EH (cell line): ENCODE measurements at places on chromosomes 7 and 10.

DNA sequence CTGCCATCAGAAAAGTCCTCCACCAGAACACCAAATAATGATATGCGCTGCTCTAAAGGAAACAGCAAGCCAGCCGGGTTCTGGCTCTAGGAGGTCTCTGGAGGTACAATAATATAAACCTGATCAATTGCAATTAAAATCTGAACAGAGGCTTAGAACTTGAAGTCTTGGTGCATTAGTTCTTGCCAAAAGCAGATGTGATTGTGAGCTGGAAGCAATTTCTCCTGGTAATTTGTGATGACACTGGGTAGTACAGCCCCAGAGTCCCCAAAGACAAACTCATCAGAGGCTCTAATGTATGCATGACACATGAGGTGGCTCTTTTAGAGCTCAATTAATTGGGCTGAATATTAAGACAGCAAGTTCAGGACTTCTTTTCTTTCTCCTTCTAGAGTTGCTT, 3.3 kb downstream of the ETV1 start:
- DNase-seq = no peak

DNA sequence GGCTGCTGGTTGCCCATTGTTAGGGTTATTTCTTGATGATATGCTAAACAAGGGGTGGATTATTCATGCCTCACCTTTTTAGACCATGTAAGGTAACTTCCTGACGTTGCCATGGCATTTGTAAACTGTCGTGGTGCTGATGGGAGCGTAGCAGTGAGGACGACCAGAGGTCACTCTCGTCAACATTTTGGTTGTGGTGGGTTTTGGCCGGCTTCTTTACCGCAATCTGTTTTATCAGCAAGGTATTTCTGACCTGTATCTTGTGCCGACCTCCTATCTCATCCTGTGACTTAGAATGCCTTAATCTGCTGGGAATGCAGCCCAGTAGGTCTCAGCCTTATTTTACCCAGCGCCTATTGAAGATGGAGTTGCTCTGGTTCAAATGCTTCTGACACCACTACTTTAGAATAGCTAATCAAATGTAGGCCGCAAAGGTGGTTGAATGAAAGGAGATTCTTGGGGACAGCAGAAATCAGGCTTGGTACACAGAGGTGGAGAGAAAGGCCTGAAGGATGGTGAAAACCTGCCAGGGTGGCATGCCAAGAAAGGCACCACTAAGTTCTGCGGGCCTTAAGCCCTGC, 17.9 kb upstream of the SMO start:
- no peak for DNase-seq

- no peak for DNase-seq
Measured at GRCh38 chr7:152894295-152895170, 135.0 kb downstream of the ACTR3B start.

DNA sequence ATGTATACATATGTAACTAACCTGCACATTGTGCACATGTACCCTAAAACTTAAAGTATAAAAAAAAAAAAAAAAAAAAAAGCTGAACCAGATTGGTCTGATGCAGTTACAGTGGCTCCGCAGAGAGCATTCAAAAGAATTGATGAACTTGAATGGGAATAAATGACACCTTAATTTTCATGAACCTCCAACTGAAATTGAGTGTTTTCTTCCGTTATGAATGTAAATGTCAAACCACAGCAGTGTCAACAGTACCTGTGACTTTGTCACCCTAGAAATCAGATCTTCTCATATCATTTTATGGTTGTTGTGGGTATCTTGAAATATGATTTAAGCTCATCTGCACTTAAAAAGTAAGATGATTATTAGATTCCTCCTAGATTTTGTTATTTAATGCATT, 32.7 kb upstream of the SRGN start:
- no peak for DNase-seq

- peak; percentile 59 for DNase-seq
Measured at GRCh38 chr7:107744345-107744750, 406 bp downstream of the CBLL1 start.

DNA sequence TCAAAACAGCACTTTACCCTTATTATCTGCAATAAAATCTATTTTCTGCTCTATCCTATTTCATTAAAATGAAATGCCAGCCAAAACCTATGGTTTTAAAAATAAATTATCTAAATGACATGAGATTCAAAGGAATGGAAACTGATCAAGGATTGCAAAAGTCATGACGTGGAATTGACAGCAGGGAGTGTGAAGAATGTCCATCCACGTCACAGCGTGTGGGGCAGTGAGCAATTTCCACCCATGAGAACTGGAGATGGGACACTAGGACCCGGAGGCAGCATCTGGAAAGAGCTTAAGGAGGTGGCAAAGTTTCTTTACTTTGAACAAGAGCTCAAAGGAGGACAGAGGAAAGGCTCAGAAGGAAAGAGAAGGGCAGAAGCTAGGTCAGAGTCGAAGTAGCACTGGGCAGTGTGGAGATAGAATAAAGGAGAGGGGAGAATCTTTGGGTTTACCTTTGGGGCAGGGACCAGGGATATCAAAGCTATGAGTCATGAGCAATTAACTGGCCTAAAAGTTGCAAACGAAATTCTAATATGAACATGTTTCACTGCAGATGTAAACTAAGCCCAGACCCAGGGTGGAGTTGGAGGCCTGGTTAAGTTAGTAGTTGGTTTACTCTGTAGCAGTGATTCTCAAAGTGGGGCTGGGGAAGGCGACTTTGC, 24.9 kb upstream of the STK17A start:
- no peak for DNase-seq

DNA sequence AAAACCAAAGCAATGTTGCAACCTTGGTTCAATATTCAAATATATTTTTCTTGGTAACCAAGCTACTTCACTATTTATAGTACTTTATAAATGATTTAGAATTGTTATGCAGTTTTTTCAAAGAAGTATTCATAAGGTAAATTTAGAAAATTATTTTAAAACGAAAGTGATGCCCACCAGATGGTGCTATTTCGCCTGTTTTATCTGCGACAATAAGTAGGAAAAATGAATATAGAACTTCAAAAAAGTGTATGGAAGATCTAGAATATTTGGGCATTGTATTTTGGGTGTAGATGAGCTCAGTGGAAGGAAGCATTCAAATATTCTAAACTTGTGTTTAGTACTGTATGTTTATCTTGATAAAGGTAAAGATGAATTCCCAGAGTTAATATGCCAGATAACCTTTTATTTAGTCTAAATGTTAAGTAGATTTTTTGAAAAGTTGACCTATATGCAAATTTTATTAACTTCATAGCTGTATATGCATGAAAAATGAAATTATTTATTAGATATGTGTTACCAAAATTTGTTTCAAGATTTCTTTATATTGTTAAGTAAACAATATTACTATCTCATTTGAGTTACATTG, 93.2 kb downstream of the ADK start:
- DNase-seq = peak; percentile 55

DNA sequence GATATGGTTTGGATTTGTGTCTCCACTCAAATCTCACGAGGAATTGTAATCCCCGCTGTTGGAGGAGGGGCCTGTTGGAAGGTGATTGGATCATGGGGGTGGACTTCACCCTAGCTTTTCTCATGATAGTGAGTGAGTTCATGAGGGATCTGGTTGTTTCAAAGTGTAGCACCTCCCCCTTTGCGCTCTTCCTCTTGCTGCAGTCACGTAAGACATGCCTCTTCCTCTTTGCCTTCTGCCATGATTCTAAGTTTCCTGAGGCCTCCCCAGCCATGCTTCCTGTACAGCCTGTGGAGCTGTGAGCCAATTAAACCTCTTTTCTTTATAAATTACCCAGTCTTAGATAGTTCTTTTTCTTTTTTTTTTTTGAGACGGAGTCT, 17.1 kb downstream of the CDNF start:
- no peak for DNase-seq

DNA sequence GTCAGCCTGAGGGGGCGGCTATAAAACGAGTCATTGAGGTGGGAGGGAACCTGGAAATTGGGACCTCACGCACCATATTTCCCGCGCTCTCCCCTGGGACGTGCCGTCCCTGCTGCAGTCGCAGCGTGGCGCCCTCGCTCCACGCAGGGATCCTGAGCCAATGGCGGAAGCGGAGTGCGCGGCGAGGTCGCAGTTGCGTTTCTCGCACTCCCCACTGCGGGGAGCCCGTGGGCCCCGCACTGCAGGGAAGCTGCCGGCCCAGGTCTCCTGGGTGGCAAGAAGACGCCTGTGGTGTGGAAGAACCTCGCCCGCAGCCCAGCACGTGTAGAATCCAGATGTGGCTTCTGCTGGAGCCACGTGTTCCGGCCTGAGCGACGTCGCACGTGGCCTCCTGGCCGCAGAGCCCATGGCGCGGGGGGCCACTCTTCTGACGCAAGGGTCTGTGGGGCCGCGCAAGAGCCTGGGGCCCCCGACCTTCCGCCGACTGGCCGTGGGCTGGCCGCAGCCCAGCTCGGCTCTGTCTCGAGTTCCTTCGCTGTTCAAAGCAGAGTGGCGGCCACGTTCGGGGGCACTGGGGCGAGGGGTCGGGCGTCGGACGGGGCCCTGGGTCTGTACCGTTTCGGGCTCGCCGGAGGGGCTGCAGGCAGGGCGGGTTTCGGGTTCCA, 26.4 kb downstream of the HIF1AN start:
- DNase-seq = peak; percentile 64

DNA sequence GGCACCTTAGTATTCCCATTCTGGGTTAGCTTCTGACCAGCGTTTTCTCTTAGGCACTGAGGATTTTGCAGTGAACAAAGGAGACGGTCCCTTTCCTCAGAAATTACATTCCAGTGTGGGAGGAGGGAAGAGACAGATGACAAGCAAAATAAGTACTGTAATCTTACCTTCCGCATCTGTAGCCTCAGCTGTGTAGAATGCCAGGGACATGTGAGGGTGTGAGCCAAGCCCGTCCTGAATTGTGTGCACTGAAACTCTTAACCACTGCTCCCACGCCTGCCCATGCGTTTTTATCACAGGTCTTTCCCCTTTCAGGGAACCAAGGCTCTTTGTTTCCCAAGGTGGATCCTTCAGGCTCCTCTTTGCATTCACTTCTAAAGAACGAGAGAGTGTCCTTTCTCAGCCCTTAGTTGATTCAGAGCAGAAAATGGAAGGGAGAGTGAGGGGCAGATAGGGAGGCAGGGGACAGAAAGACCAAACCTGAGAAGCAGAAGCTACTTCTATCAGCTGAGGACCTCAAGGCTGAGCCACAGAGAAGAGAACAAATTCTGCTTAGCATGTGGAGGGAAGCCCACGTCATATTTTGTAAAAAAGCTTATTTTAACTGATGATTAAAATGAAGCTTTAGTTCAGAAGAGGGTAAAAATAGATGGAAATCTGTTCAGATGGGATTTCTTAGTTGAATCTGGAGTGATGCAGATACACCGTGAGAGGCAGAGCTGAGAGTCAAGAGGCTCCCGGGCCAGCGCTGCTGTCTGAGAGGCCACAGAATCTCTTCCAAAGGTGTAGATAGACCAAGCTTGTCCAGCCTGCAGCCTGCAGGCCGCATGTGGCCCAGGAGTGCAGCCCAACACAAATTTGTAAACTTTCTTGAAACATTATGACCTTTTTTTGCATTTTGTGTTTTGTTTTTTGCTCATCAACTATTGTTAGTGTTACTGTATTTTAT, 122.5 kb downstream of the CCNY start:
- no peak for DNase-seq

DNA sequence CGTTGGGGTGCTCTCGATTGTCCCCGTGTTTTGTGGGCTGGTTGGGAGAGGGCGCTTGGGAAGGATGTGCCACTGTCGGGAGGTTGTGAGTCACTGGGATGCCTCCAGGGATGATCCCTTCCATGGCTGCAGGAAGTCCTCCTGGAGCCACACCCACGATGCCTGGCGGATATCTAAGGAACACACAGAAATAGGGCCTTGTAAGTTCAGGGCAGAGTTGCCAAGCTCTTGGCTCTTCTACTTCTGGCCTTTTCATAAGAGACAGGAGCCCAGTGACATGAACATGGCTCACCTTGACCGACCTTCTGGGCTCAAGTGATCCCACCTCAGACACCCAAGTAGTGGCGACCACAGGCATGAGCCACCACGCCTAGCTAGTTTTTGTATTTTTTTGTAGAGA, 47.6 kb downstream of the ZRANB1 start:
- DNase-seq = peak; percentile 79

- no peak for DNase-seq
Measured at GRCh38 chr7:75989500-75990388, 4.7 kb downstream of the TMEM120A start.

DNA sequence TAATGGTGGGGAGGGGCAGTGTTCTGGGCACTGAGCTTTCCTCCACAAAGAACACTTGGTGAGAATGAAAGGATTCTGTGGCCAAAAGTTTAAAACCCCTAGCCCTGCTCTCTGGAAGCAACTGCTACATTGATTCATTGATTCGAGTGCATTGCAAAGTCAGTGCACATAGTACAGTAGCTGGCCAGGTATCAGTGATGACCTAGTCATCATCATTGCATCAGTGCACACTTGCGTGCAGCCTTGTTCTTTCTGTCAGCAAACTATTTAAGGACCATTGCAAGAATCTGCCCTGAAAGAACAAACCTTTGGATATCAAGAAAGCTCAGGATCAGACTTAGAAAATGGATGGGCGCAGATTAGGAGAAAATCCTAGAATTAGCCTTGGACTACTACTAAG, 47.4 kb downstream of the CUL1 start:
- DNase-seq = no peak

GRCh38 chr10:94146313-94146712, 152.6 kb downstream of the PLCE1 start:
- DNase-seq = no peak

GRCh38 chr10:21753497-21754270, 219.7 kb downstream of the MLLT10 start:
- DNase-seq = no peak

GRCh38 chr7:48280100-48280499, 108.8 kb downstream of the ABCA13 start:
- peak; percentile 61 for DNase-seq

- DNase-seq = no peak
Measured at GRCh38 chr7:90678986-90679385, 82.9 kb downstream of the CDK14 start.

DNA sequence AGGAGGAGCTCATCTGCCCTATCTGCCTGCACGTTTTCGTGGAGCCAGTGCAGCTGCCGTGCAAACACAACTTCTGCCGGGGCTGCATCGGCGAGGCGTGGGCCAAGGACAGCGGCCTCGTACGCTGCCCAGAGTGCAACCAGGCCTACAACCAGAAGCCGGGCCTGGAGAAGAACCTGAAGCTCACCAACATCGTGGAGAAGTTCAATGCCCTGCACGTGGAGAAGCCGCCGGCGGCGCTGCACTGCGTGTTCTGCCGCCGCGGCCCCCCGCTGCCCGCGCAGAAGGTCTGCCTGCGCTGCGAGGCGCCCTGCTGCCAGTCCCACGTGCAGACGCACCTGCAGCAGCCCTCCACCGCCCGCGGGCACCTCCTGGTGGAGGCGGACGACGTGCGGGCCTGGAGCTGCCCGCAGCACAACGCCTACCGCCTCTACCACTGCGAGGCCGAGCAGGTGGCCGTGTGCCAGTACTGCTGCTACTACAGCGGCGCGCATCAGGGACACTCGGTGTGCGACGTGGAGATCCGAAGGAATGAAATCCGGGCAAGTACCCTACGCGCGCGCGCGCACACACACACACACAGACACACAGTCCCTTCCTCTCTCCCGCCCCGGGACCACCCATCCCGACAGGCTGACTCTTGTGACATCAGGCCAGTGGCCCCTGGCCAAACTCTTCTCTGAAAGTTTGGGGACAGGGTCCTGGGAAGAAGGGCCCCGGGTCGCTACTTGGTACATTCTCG, 538 bp downstream of the TRIM8 start:
- peak; percentile 74 for DNase-seq

GRCh38 chr10:7537126-7537525, 126.3 kb upstream of the SFMBT2 start:
- DNase-seq = no peak
